ENCODE measurements at places on chromosomes 5 and 9.

GRCh38 chr5:150107909-150108447 is 21.6 kb upstream of the CSF1R start:
- DNase-seq = no peak

DNA sequence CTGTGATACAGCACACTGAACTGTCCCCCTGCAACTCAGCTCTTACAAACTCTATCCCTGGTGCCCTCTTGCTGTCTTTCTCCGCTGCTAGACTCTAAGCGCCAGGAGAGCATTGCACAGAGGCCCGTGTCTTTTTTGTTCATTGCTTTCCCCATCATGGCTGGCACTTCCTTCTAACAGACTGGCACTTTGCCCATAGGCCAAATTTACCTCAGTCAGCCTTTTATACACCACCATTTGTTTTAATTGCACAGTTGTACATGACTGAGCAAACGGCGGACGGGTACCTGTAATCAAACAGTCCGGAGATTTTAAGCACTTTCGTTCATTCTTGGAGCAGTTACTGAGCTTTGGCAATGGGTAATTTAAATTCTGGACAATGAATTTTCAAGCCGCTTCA is 102.2 kb upstream of the CLINT1 start:
- DNase-seq = no peak

DNA sequence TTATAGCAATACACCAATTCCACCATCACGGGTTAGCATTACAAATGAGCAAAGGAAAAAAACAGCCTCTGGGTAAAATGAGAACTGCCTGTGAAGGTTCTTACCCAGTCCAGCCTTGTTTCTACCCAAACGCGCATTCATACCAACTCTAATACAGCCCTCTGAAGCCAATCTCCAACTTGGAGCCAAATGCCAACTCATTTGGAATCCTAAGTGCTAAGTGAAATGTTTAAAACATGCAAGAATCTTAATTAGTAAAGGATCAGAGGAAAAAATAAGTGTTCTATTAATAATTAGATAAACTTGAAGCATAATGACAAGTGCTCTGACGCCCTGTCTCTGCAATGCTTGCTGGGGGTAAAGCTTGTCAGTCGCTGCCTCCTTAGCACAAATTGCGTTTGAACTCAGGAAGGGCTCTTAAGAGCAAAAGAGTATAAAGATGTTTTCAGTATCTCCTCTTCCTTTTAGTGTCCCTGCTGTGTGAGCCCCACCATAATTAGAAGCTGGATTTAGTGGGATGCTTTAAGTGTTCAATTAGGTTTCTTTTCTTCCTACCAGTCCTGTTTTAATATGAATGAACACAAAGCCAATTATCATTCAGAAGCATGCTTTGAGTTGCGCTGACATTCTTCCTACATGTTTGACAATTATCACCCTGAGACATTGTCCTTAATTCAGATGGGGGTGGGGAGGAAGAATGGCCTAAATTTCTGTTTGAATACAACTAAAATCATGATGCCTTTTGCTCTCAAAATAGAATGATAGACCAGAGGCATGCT is 537.6 kb downstream of the DTWD2 start:
- DNase-seq = no peak

DNA sequence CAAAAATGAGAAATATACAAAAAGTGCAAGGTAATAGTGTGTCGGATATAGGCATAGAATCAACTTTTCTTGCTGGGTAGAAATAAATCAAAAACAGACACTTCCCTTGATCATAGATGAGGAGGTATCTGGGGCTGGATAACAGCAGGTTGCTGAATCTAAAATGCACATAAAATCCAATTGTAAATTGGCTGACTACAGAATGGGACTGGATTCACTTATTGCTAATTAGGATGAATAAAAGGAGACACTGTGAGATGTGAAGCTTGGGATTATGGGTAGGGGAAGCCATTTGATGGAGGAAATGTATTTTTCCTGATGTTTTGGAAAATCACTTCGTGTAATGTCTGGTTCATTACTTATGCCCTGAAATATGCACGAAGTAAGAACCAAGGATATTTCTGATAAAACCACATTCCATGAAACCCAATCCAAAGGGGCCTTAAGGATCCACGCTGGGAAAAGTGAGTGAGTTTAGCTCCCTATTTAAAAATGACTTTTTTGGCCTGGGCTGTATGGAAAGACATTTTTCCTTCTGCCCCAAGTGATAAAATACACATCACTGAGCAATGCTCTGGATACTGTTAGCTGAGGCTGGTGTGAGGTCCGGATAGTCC is 136.1 kb downstream of the MARCHF11 start:
- no peak for DNase-seq

GRCh38 chr9:136485049-136486045 is 2.5 kb upstream of the SEC16A start:
- DNase-seq = peak; percentile 80

DNA sequence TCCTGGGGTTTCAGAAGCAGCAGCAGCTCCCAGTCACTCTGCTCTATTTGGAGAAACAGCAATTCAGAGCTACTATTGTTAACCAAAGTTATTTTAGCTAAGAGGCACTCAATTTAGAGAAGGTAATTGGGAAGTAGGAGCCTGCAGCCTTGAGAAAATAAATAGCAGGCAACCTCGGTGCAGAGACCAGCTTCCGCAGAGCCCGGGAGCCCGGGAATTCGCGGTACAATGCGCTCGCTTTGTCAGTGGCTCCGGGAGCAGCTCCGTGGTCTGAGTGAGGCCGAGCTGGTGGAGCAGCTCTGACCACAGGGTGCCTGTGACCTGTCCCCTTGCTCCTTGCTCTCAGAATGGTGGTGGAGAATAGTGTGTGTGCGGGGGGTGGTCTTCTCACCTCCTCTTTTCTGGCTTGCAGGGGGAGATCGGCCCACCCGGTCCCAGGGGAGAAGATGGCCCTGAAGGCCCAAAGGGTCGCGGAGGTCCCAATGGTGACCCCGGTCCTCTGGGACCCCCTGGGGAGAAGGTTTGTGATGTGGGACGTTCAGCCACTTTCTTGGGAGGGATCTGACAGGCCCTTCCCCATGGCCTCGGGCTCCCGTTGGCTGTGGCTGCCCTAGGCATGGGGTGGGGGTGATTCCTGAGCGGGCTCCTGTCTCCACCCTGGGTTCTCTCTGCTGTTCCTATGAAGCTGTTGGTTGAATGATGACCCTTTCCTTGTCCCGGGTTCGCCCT is 95.9 kb upstream of the FCN2 start:
- no peak for DNase-seq

- DNase-seq = no peak
Observed at GRCh38 chr5:73612799-73613198, 13.2 kb upstream of the ARHGEF28 start.

- no peak for DNase-seq
Observed at GRCh38 chr9:124248066-124248465, 9.7 kb upstream of the NEK6 start.

GRCh38 chr5:58810086-58810485 is 227.2 kb downstream of the RAB3C start:
- DNase-seq = no peak

GRCh38 chr9:22595805-22596204 is 149.2 kb downstream of the DMRTA1 start:
- no peak for DNase-seq

GRCh38 chr5:164652276-164652660 is 1146.8 kb downstream of the MAT2B start:
- no peak for DNase-seq

DNA sequence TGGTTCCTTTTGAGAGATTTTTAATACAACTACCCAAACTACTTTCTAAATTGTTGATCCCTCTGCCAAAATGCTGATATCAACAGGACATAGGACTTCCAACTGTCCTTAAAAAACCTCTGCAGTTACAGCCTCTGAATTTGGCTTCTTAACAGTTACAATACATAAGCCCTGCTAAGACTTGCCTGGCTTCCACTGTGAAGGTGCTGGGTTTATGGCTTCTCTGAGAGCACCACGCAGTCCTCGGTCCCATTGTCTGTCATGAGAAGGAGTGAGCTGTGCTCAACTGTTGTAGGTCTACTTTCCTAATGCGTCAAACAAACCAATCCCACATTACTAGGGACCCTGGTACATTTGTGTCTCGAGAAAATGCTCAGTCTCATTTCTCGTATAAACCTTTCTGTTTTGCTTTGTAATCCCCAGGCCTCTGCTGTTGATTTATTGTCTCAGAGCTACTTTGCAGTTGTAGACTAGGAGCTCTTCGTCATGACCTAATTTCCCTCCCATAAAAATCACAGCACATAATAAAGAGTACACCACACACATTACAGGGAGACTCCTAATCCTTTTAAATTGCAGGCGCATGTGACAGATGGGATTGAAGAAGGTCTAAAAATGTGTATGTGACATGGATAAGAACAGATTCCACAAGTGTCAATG is 274.9 kb downstream of the NR3C1 start:
- DNase-seq = no peak

GRCh38 chr5:322281-322941 is 897 bp downstream of the AHRR start:
- DNase-seq = no peak

DNA sequence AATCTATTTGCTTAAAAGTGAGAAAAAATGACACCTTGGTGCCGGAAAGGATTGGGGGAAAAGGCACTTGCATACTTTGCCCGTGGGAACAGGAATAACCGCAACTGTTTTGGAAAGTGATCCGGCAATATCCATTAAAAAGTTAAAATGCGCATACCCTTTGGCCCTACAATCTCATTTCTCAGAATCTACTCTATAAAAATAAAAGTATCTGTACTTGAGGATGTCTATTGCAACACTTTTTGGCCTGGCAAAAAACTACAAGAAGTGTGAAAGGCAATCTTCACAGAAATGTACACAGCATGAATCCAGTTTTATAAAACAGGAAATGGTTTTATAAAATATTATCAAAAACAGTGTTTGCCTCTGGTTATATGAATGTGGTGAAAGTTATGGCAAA is 58.3 kb upstream of the NFIL3 start:
- DNase-seq = no peak

DNA sequence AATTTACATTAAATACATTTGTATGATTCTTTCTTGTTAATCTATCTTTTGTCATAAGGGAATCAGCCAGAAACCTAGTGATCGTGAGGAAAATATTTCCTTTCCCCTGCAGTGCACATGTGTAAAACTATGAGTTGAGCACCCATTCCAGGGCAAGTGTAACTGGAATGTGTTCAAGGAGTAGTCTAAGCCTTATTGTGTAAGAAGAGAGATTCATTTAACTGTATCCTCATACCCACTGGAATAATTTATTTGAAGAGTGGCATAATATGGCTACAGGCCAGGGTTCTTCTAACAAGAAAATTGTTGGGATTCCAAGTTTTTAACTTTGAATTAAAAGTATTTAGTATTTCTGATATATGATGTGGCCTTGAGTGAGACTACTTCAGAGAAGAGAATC is 1692.7 kb downstream of the EFNA5 start:
- DNase-seq = no peak

- DNase-seq = no peak
Observed at GRCh38 chr5:138149530-138149929, 10.3 kb upstream of the NME5 start.

DNA sequence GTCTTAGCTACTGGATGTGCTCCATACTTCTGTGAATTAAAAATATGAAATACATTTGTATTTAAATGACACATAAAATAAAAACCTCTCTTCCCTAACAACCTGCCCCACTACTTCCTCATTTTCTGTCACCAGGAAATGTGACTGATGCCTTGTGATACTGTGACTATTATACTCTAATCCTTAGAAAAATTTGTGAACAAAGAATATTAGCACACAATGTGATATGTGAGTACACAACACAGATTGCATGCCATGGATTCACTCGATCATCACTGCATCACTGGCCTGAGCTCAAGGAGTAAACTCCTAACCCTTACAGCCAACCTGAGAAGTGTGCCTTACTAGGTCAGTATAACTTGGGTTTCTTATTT is 281.0 kb downstream of the EFNA5 start:
- no peak for DNase-seq

- no peak for DNase-seq
Observed at GRCh38 chr9:36142510-36143244, 6.1 kb downstream of the GLIPR2 start.

DNA sequence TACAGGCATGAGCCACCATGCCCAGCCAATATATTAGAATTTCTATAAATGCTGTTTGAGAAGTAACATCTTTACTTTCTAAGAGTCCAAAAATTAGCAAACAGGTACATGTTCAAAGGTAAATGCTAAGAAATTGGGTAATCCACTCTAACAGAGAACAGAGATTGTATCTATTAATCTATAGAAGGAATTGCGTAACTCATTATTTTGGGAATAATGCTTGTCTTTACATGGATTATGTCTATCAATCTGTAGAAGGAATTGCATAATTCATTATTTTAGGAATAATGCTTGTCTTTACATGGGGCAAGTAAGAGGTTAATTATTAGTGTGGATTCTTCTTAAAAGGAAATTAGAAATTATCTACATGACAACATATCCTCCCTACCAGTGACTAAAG is 30.5 kb downstream of the CCNH start:
- no peak for DNase-seq

All from hypothalamus (tissue), 51 donors.